Occipital lobe (tissue), 3 donors: ENCODE measurements at places on chromosomes 7 and 10. TPM values are rescaled to one million over a fixed set of nuclear protein-coding genes. Genes with fewer than 3 reads are reported as not detected.

The PAX4 gene
- total RNA-seq: not detected

GRCh38 chr10:8056871-8057331, 2.4 kb downstream of the GATA3 start:
- DNase-seq: no peak

The HOGA1 gene
- total RNA-seq: 0.62 TPM

GRCh38 chr10:129323879-129324278, 143.2 kb upstream of the MGMT start:
- no peak for DNase-seq

GRCh38 chr10:127364034-127364433, 167.6 kb upstream of the INSYN2A start:
- no peak for DNase-seq

GRCh38 chr10:31153692-31154091, 122.0 kb upstream of the ZNF438 start:
- no peak for DNase-seq

DNA sequence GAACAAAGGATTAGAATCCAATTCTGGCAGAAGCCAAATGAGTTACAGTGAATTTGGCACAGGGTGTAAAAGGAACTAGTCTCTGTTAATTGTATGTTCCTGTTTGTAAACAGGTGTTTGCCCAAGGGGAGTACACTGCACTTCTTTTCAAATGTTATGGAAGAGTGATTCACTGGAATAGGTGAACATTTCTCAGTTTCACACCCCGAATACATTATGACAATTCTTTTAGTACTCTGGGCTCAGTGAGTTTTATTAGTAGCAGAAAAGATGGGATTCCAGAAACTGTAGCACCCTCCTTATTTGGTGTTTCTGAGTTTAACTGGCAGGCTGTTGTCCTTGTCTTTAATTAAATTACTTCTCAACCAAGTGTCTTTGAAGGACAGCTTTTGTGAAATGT, 329.2 kb downstream of the BBS9 start:
- DNase-seq: no peak

DNA sequence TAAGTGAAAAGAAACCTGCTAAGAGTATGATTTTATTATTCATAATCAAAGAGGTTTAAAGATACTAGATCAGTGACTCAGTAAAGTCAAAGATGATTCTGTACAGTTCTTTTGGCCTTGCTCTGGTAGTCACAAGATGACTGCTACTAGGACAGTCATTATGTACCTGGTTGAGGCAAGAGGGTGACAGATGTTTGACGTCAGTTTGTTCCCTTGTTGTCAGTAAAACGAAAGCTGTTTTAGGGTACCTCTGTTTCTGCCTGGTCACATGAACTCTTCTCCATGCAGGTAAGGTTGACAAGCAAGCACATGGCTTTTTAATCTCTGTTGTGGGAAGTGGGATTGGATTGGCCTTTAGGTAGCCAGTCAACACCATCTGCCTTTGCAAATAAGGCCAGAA, 308.0 kb downstream of the EXOC4 start:
- DNase-seq: no peak

DNA sequence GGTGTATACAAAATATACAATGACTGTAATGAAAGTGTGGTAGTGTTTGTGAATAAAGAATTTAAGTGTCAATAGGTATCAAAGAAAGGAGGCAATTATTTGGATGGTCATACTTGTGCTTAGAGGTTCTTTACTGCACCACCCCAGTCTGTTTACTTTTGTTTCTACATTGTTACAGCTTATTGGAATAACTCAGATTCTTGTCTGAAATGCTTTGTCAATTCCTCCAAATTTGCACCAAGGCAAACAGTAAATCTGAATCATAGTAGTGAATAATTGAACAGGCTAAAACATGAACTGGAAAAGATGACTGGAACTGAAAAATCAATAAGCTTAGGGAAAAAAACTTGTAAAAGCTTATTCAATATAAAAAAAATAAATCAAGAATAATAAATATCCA, 319.2 kb downstream of the EXOC4 start:
- no peak for DNase-seq

The SORCS1 gene
- 40.6 TPM for total RNA-seq

- no peak for DNase-seq
These were observed 179.4 kb downstream of the CPEB3 start for GRCh38 chr10:92111336-92111939.

The ZDHHC4 gene
- 54.4 TPM for total RNA-seq

DNA sequence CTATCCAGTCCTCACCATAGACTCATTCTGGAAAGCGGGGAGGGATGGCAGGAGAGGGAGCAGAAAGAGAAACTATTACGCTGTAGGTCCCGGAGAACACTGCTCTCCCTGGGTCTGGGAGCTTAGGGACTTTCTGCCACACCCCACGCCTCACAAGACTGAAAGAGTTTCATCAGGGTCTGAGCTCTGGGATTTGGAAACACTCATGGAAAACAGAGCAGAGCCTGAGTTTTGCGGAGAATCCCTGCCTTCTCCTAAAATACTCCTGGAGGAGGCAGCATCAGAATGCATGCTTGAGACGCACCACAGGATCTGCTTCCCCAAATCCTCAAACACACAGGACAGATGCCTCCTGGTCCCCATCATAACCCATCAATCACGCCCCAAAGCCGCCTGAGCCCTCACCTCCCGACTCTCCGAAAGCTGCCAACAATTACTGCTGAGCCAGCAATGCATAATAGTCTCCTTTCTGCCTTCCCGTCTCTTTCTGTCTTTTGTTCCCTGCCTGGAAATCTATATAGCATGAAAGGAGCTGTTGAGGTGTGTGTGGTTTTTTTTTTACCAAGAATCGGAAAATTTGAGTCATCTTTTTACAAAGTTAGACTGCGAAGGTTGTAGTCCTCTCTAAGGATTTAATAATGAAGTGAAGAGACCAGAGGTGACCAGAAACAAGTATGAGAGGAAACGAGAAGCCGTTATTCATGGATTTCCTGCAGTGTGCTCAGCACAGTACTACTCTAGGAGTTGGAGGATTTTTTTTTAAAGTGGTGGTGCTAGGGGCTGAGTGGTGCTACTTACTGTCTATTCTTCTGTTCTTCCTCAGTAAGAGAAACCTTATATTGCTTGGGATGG, 37.7 kb downstream of the ASB13 start:
- DNase-seq: no peak

DNA sequence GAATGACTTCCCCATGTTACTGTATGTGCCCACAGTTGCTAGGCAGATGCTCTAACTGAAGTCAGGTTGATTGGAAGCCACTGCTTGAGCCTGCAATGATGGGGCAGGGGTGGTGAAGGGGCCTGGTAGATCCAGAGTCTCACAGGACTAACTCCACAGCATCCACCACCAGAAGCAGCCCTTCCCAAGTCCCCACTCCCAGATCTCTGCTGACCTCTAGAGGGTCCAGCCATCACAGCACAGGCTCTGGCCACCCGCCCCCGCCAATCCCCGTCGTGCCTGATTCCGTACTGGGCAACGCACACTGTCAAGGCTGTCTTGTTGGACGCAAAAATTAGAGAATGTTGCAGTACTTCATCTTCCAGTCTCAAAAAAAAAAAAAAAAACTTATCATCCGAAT, 136.8 kb upstream of the PDE1C start:
- no peak for DNase-seq

The CPA2 gene
- not detected for total RNA-seq

- no peak for DNase-seq
These were observed 299.1 kb downstream of the LHFPL3 start for GRCh38 chr7:104627516-104627915.

DNA sequence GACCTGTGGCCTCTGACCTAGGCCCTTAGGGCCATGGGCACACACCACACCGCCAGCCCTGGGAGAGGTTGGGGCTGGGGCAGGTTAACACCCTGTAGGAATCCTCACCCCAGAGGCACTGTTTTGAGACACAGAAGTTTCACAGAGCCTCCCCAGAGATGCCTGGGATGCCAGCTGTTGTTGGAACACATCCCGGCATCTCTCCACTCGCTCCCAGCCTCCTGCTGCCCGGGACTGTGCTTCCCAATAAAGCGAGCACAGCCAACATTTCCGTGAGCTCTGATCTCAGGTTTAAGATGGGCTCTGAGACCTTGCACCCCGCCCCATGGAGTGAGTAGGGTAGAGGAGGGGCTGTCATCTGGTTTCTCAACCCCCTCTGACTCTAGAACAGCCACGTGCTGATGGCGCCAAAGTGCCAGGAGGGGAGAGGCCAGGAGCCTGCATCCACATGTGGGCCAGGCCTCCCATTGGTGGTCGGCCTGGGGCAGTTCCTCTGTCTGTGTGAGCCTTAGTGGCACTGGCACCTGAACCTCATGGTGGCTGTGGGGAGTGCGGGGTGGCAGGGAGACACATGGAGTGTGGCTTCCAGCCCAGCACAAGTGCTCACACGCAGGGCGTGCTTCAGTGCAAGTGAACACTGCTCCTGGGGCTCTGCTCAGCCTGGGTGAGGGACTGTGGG, 54.7 kb downstream of the RASGEF1A start:
- DNase-seq: peak; percentile 55

GRCh38 chr7:90645784-90646183, 49.7 kb downstream of the CDK14 start:
- no peak for DNase-seq

DNA sequence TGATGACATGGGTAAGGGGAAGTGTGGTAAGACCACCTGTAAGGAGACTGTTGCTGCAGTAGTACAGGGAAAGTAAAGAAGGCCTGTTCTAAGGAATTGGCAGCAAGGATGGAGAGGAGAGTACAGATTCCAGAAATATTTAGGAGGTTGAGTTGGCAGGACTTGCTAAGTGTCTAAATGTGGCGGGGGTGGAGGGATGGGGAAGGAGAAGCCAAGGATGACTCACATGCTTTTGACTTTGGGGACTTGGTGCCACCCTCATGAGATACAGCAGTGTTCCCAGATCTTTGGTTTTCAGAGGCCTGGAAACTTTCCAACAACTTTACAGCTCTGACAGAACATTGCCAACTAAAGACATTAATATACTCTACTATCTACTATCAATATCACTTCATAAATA, 45.4 kb downstream of the CDK6 start:
- DNase-seq: peak; percentile 20

- DNase-seq: no peak
These were observed 243.4 kb upstream of the PLXNA4 start for GRCh38 chr7:132819648-132820047.

- no peak for DNase-seq
These were observed 98.8 kb downstream of the ADK start for GRCh38 chr10:74249865-74250264.

The AGR2 gene
- 1.7 TPM for total RNA-seq

DNA sequence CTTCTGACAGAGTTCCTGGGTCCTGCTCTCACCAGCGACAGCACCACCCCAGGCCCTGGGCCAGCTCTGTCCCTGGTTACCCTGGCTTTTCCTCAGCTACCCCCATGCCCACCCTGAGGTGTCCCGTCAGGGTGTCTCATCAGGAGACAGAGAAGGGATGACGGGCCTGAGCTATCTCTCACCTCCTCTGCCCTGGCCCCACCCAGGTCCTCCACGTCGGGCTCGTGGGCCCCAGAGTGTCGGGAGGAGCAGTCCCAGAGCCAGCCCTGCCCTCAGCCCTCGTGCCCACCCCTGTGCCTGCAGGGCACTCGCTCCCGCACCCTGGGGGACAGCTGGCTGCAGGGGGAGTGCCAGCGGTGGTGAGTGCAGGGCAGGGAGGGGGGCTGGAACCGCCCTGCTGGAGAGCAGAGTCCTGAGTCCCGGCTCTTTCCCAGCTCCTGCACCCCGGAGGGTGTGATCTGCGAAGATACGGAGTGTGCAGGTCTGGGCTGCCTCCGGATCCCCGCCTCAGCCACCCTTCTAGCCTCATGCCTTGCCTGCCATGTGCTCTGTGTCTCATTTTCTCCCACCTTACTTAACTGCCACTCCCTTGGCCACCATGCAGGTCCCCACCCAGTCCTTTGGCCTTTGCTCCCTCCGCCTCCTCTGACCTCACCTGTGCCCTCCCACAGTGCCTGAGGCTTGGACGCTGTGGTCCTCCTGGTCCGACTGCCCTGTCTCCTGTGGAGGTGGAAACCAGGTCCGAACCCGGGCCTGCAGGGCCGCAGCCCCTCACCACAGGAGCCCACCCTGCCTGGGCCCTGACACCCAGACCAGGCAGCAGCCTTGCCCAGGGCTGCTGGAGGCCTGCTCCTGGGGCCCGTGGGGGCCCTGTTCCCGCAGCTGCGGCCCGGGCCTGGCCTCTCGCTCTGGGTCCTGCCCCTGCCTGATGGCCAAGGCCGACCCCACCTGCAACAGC, 16.7 kb upstream of the ZNF862 start:
- no peak for DNase-seq

GRCh38 chr7:143954135-143954534, 509 bp upstream of the OR2F1 start:
- DNase-seq: no peak

The NAT16 gene
- 1.2 TPM for total RNA-seq

The NOS3 gene
- total RNA-seq: 0.78 TPM

GRCh38 chr7:123535517-123535916, 1.1 kb upstream of the IQUB start:
- no peak for DNase-seq

GRCh38 chr7:55335151-55335550, 30.0 kb upstream of the LANCL2 start:
- no peak for DNase-seq

The DENND11 gene
- 47.7 TPM for total RNA-seq
